Lung (tissue), 17 donors: ENCODE measurements at places on chromosomes 2 and 18. TPM values are rescaled to one million over a fixed set of nuclear protein-coding genes. Genes with fewer than 3 reads are reported as not detected.

OSBPL6 gene
- polyA plus RNA-seq: 1.9 TPM

GRCh38 chr2:112541315-112542122 lies 746 bp upstream of the POLR1B start:
- no peaks in the 10 kb centered on the region for H3K27me3 ChIP-seq
- peak; percentile 81 for DNase-seq

DNA sequence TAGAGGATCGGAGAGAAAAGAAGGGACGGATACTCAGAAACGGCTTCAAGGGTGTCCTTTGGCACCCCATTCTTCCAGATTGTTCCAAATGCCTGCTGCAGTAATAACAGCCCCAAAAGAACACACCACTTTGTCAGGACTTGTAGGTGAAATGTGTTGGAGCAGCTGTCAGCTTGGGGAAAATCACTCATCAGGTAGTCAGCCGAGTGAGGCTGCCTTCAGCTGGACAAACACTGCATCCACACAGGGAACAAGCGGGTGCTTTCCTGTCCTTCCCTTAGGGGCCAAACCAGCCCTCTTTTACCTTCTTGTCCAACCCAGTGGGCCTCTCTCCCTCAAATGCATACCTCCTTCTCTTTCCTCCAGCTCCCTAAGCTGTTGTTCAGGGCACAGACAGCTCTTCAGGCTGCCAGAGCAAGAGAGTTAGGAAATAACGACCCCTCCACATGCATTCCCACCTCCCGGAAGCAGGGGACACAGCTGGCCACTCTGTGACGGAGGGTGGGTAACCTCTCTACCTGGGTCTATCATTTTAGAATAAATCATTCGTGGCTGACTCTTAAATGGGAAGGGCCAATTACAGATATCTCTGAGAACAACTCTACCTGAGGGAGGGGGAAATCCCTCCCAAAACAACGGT lies 48.1 kb downstream of the BCL11A start:
- H3K4me3 ChIP-seq: no peak overlapping the region
- H3K36me3 ChIP-seq: no peaks in the 10 kb centered on the region
- no peaks in the 10 kb centered on the region for H3K27me3 ChIP-seq
- H3K4me1 ChIP-seq: peaks cover 17% of the 10 kb centered on the region
- H3K27ac ChIP-seq: no peak overlapping the region

DNA sequence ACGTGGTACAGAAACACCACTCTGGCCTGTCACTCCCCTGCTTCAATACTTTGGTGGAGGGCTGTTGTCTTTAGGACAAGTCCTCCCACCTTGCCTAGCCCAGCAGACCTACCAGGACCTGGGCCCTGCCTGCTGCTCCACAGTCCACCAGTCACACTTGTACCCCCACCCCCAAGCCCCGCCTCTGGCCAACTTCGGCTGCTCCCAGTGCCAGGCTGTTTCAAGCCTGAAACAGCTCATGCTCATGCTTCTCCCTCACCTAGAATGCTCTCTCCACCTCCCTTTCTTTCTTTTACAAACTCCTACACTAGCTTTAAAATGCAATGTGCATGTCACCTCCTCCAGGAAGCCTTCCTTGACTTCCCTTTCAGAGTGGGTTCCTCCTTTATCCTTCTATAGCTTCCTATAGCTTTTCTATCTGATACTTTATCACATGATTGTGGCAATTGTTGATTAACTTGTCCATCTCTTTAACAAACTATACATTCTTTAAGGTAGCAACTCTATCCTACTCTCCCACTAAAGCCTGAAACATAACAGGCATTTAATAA lies 4.8 kb upstream of the OXER1 start:
- H3K4me1 ChIP-seq: no peaks in the 10 kb centered on the region
- H3K4me3 ChIP-seq: no peak overlapping the region
- no peaks in the 10 kb centered on the region for H3K36me3 ChIP-seq
- no peaks in the 10 kb centered on the region for H3K27me3 ChIP-seq
- no peak for DNase-seq

DNA sequence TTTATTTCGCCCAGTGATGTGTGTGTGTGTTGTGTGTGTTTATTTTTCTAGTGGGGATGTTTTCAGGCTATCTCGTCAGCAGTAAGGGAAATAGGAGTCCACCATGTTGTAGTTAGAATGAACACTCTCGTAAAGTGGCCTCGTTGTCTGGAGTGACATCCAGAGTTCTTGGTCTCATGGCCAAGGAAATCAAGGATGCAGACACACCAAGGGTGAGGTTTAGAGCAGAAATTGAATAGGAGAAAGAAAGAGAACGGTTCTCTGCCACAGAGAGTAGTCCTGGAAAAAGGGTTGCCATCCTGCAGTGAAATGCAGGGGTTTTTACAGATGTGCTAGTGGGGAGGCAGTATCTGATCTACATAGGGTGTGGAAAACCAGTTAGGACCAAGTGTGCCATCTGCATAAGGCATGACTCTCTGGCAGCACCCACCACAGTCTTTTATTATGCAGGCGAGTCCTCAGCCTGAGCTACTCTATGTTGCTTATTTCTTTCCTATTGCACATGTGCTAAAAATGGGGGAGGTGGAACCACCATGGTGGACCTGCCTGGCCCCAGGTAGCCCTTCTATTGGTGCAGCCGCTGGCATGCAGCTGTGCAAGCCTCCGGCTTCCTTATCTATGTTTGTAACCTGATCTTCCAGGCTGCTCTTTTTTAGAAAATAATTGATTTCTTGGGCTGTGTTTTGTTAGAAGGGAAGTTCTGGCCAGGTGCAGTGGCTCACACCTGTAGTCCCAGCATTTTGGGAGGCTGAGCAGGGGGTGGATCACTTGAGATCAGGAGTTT lies 23.2 kb downstream of the RALB start:
- no peak overlapping the region for H3K27ac ChIP-seq
- H3K36me3 ChIP-seq: peaks cover 15% of the 10 kb centered on the region
- peaks cover 11% of the 10 kb centered on the region for H3K4me1 ChIP-seq
- H3K4me3 ChIP-seq: no peak overlapping the region
- no peaks in the 10 kb centered on the region for H3K27me3 ChIP-seq
- DNase-seq: no peak

CREG2 gene
- 0.08 TPM for polyA plus RNA-seq

GRCh38 chr2:186848873-186849578 lies at the start of gene ZSWIM2:
ZSWIM2 (minus strand) TSS chr2:186849170; CDS start chr2:186849130, 40 bp downstream.
- no peak within 1 kb of the TSS for H3K27ac ChIP-seq
- no peaks in the 10 kb centered on the region for H3K36me3 ChIP-seq
- DNase-seq: peak; percentile 79
- H3K4me3 ChIP-seq: peak within 1 kb of the TSS; percentile 32
- no peaks in the 10 kb centered on the region for H3K4me1 ChIP-seq

DNA sequence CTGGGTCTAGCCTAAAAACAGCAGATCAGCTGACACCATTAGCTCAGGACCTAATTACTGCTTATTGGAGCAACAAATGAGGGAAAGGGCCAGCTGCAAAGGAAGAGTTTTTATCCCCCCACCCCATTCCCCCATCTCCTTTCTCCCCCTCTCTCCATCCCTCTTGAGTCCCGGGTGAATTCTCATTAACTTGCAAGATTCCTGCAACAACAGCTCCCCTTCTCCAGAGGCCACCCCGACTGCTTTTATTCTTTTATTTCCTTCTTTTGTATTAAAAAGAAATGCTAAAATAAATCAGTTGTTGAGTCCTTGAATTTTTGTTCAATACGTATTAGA lies 473 bp upstream of the NOL4 start:
- DNase-seq: no peak
- no peak overlapping the region for H3K4me3 ChIP-seq
- H3K4me1 ChIP-seq: peaks cover 12% of the 10 kb centered on the region
- H3K27ac ChIP-seq: no peak overlapping the region
- H3K27me3 ChIP-seq: peaks cover 7% of the 10 kb centered on the region
- H3K36me3 ChIP-seq: no peaks in the 10 kb centered on the region

VWA3B gene
- polyA plus RNA-seq: 3.5 TPM

DNA sequence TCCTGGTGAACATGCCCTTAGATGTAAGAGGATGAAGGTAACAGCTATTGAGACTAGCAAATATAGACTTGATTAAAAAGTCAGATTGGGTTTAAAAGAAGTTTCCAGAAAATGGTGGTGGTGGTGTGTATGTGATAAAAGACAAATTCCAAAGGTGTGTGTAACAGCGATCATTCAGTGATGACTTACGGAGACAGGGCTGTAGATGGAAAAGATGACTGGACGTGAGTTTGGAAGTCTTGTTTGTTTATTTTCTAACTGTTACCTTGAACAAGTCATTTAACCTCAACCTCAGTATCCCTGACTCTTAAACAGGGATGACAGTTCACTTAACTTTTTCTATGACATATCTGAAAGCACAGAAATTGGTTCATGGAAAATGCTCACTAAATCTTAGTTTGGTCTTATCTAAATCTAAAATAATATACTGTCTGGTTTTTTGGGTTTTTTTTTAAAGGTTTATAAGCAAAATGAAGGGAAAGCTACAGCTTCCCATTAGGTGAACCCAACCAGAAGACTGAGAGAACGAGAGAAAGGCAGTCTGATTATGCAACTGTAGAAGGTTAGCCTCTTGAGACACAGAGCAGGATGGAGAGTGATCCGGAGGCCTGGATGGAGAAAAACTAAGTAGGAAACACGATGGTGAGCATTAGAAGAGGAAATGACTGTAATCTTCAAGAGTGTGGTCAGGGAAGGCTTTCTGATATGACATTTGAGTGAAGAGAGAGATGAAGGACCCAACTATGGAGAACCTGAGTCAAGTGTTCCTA lies 71.9 kb downstream of the TCF4 start:
- no peaks in the 10 kb centered on the region for H3K4me1 ChIP-seq
- DNase-seq: no peak
- H3K4me3 ChIP-seq: no peak overlapping the region
- H3K27ac ChIP-seq: peak overlapping the region; percentile 24
- H3K36me3 ChIP-seq: no peaks in the 10 kb centered on the region

- H3K36me3 ChIP-seq: no peaks in the 10 kb centered on the region
- no peaks in the 10 kb centered on the region for H3K27me3 ChIP-seq
- no peak for DNase-seq
- no peaks in the 10 kb centered on the region for H3K4me1 ChIP-seq
Measured at GRCh38 chr2:214630402-214631045, 179.0 kb downstream of the BARD1 start.

DNA sequence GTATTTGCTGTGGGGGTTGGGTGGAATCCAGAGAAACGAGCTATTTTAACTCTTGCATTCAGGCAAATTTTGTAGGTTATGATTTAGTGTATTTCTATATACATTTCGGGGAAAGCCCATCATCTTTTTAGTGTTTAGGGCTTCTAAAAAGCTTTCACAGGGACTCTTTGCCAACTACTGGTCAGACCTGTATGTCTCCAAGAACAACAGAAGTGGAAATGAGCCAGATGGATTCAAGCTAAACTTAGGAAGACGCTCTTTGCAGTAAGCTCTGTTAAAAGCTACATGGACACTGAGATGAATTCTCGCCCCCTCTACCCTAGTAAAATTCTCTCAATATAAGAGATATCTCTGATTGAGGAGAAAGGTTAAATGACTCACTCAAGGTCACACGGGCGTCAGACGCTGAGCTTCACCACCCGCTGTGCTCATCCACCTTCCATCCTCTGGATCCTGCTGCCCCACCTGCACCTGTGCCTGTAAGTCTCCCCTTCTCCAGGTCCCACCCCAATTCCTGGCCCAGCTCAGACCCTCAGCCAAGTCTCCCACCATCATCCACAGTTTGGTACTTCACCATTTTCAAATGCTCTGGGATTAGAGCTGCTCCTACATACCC lies 85.6 kb downstream of the MARCHF4 start:
- no peak overlapping the region for H3K4me3 ChIP-seq
- no peaks in the 10 kb centered on the region for H3K4me1 ChIP-seq
- no peak for DNase-seq
- H3K36me3 ChIP-seq: no peaks in the 10 kb centered on the region
- no peaks in the 10 kb centered on the region for H3K27me3 ChIP-seq

DUSP19 gene
- 1.0 TPM for polyA plus RNA-seq

MOGAT1 gene
- 0.18 TPM for polyA plus RNA-seq

C1GALT1C1L gene
- polyA plus RNA-seq: 0.61 TPM

GRCh38 chr18:64991102-64991501 lies 759.7 kb upstream of the CDH7 start:
- DNase-seq: no peak
- H3K4me1 ChIP-seq: no peaks in the 10 kb centered on the region
- H3K36me3 ChIP-seq: no peaks in the 10 kb centered on the region
- H3K4me3 ChIP-seq: no peak overlapping the region

DNA sequence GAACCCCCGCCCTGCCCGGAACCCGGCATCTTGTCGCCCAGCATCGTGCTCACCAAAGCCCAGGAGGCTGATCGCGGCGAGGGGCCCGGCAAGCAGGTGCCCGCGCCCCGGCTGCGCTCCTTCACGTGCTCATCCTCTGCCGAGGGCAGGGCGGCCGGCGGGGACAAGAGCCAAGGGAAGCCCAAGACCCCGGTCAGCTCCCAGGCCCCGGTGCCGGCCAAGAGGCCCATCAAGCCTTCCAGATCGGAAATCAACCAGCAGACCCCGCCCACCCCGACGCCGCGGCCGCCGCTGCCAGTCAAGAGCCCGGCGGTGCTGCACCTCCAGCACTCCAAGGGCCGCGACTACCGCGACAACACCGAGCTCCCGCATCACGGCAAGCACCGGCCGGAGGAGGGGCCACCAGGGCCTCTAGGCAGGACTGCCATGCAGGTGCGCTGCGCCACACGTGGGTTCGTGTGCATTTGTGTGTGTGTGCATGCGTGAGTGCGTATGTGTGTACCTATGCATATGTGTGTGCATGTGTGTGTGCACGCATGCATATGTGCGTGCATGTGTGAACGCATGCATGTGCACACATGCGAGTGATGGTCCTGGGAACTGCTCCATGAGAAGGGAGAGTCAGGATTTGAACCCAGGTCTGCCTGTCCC lies 47.1 kb upstream of the ATG16L1 start:
- no peak for DNase-seq
- H3K36me3 ChIP-seq: no peaks in the 10 kb centered on the region
- H3K27me3 ChIP-seq: no peaks in the 10 kb centered on the region
- no peak overlapping the region for H3K4me3 ChIP-seq
- H3K4me1 ChIP-seq: peaks cover 5% of the 10 kb centered on the region

DNA sequence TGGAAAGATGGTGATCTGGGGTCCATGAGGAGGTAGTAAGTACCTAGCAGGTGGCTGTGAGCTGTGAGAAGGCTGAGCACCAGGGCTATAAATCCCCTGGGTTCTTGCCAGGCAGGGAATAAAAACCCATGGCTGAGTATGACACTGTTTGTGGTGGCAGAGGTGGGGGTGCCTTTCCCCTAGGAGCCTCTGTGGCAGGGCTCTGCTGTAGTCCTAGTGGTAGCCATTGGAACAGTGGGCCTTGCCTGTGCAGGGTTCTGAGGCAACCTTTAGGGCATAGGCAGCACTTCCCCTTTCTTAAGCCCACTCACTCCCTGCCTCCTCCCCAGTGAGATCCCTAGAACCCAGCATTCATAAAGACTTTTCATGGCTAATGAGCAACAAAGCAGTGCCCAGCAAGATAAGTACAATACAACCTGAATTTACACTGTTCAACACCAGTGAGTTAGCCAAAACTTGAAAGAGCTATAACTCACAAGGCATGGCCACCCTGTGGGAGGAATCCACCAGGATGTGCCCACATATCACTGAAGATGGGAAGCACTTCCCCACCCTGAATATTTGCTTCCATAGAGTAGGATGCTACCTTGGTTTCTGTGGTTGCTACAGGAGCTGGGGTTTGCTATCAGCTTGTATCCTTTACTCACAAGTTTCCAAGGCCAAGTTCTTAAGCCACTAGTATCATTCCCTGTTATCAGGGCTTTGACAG lies 100.9 kb upstream of the NEUROD1 start:
- H3K36me3 ChIP-seq: no peaks in the 10 kb centered on the region
- H3K27me3 ChIP-seq: no peaks in the 10 kb centered on the region
- no peak overlapping the region for H3K4me3 ChIP-seq
